Tongue (tissue), 3 donors: ENCODE measurements at places on chromosomes 7 and 10. TPM values are rescaled to one million over a fixed set of nuclear protein-coding genes. Genes with fewer than 3 reads are reported as not detected.

FGF8 gene
- not detected for total RNA-seq

FKBP9 gene
- total RNA-seq = 198 TPM

CLRN3 gene
- not detected for total RNA-seq

CYP2C18 gene
- 8.4 TPM for total RNA-seq

CDC123 gene
- 57.7 TPM for total RNA-seq

PPP1R17 gene
- not detected for total RNA-seq

BTRC gene
- 22.9 TPM for total RNA-seq
